NCI-H1694 treated with DMSO at 0.1 percent for 48 hours (cell line): ENCODE measurements at places on chromosomes 1 and 21.

DNA sequence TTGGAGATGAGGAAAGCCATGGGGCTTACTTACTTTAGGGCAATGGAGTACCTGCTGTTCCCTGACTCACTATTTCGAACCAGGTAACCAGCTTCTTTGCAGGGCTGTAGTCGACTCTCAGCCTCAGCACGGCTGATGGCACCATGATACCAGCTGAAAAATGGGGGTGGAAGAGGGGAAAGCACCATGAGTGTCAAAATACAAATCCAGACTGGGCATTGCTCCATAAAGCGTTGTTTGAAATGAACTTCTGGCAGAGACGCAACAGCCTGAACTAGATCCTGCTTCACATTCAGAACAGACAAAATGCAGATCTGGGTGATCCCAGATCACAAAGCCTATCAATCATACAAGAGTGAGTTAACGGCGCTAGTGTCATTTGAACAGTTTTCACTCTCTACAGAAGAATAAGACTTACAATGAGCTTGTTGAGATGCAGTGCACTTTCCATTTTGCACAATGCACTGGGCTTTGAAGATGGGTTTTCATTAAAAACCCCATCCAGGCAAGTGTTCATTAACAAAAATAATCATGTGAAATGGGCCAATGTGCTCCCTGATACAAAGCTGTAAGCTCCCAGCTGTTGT lies 16.0 kb upstream of the TDRD10 start:
- DNase-seq = peak; percentile 36

GRCh38 chr1:30411206-30411605 lies 312.2 kb downstream of the MATN1 start:
- no peak for DNase-seq

- no peak for DNase-seq
Measured at GRCh38 chr1:30901798-30902581, 6.6 kb downstream of the SDC3 start.

GRCh38 chr1:229017091-229017490 lies 253.8 kb upstream of the RAB4A start:
- DNase-seq = no peak

GRCh38 chr1:154325583-154326545 lies 539 bp downstream of the ATP8B2 start:
- DNase-seq = peak; percentile 61

DNA sequence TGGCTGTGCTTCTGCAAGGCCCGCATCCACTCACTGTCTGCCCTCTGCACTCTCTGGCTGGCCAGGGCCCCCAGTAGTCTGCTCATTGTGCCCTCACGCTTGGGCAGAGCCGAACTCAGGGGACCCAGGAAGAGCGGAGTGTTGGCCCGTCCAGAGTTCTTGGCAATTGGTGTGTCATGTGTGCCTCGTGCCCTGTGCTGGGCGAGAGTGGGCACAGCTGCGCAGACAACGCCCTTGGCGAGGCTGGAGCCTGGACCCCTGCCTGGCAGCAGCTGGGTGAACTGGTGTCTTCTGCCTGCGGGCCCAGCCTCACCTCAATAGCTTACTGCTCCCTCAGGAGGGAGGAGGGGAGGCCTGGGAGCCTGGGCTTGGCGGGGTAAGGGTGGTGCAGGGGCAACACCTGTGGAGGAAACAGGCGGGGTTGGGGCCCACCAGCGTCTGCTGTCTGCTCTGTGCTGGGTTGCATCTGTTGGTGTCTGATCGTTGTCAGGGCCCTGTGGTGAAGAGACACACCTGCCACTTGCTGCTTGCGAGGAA lies 2.1 kb downstream of the GUK1 start:
- no peak for DNase-seq

DNA sequence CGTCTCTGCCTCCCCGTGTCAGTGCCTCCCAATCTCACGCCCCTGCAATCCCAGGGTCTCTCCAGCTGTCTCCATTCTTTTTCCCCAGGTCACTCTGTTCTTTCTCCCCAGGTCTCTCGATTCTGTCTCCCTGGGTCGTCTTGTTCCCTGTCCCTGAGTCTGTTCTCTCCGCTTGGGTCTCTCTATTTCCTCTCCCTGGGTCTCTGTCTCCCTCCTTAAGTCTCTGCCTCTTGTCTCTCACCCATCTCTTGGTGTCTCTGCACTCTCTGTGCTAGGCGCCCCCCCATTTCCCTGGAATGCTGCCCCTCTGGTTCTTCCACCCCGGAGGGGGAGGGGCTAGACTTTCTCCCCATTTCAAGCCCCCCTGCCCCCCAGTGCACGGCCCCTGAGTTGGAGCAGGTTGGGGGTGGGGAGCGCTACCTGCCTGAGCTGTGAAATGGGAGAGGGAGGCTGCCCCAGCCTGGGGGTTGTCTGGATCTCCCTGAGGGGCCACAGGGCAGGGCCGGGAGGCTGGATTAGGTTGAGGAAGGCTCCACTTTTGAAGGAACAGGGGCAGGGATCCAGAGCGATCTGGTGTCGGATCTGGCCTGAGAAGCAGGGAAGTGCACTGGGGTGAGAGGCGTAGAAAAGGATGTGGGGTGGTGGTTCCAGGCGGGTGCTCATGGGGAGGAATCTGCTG lies 1.4 kb downstream of the PTPRF start:
- DNase-seq = no peak

- no peak for DNase-seq
Measured at GRCh38 chr1:67134695-67135094, at the start of gene C1orf141. Gene C1orf141 (minus strand): TSS chr1:67134970. CDS start chr1:67127240, 7,730 bp downstream.

GRCh38 chr1:17791480-17791879 lies 36.3 kb downstream of the ACTL8 start:
- no peak for DNase-seq

- DNase-seq = no peak
Measured at GRCh38 chr1:180020017-180020416, 65.4 kb downstream of the CEP350 start.

GRCh38 chr21:15139898-15140297 lies 75.1 kb upstream of the NRIP1 start:
- DNase-seq = no peak

DNA sequence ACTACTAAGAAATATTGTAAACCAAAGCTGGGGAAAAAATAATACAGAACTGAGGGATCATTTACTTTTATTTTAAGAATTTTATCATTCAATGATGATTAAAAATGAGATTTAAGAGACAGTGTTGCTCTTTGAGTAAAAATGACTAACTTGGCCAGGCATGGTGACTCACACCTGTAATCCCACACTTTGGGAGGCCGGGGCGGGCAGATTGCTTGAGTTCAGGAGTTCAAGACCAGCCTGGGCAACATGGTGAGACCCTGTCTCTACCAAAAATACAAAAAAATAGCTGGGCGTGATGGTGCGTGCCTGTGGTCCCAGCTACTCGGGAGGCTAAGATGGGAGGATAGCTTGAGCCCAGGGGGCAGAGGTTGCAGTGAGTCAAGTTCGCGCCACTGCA lies 21.8 kb upstream of the PLEKHO1 start:
- DNase-seq = no peak

DNA sequence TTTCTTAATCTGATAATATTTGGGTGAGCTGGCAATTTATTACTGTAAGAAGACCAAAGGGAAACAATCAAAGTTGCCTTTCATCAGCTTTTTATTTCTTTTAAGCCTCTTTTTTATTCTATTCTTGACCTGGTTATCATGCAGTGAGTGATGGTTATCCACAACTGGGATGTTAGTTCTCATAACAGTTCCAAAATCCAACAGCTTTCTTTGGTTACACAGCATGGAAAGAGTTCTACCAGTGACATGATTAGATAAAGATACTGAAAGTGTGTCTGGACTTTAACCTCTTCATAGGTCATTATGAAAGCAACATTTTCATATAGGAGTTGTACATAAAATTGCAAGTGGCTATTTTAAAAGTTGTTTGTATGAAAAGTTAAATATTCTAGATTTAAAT lies 163.0 kb downstream of the SYT2 start:
- DNase-seq = no peak

DNA sequence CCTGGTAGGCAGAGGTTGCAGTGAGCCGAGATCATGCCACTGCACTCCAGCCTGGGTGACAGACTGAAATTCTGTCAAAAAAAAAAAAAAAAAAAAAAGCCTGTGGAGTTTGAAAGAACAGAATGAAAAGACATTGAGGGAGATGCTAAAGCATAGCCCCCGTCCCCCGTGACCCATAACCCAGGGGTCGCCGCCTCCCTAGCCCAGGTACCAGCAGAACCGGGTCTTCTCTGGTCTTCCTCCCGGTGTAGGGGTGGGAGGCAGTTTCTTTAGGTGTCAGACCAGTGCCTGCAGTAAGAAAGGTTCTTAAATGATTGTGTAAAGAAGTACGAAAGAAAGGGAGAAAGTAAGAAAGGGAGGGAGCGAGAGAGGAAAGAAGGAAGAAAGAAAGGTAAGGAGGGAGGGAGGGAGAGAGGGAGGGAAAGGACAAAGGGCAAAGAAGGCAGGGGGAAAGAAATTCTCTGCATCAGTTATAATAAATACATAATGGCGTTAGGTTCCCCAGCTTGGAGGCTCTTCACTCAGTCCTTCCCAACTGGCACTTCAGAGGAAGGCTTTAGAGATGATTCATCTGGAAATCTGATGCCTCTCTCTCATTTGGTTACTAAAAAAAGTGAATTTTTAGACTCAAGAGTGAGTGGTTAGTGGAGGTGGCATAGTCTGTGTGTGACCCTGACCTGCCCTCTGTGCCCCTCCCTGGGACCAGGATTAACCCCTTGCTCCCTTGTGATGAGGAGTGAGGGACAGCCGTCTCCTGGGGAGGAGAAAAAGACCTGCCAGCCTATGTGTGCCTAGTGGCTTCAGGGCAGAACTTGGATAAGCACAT lies 1.1 kb downstream of the IL24 start:
- no peak for DNase-seq

GRCh38 chr21:38258521-38259485 lies 2.0 kb downstream of the KCNJ15 start:
- no peak for DNase-seq

- no peak for DNase-seq
Measured at GRCh38 chr1:240004086-240004749, 87.5 kb upstream of the FMN2 start.
